RKO (cell line): ENCODE measurements at places on chromosomes 7 and 10.

DNA sequence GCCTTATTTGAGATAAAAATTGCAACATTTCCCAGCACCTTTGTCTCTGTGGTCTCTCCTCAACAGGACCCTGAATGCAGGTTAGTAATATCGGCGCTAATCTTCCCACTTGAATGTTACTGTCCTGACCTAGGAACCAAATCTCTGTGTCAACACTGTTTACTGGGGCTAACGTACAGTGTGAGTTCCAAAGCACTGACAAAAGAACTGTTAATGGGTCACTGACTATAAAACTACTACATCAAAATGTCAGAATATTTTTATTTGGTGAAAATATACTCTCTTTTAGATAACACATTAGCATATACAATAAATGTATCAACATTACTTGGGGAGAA, 33.3 kb downstream of the CACUL1 start:
- DNase-seq = no peak

DNA sequence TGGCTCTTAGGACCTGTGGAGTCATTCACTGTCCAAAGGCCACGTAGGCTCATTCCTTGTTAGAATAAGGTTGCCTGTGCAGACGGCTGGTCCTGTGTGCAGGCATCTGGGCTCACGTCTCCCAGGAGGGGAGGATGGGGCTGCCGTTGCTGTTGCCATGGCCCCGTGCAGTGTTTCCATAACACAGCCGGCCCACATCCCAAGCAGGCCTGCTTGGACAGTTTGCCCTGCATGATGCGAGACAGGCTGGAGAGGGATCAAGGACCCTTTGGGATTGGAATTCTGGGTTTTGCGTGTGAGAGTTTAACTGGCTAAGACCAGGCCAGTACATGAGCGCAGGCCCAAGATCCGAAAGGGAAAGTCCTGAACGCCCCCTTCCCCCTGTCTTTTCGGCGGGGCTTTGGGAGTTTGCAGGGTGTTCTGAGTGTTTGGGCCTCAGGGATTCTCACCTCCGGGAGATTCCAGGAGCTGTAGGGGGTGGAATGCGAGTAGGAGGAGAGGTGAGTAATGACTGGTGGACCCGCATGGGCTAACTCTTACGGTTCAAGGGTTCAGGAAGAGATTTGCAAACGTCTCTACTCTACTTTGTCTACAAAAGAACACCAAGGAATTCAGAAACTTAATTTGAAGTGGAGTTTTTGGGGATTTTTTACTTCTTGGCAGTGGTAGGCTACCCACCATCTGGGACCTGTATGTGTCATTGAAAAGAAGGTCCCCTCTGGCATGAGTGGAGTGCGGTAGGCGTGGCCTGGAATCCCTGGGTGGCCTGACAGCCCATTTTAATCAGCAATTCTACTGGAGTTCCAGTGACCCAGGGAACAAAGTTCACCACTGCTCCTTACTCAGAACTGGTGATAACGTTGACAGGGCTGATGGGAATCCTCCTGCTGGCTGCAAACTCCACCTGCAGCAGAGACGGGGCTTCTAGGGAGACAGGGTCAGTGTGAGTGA, 125.4 kb downstream of the ITIH5 start:
- no peak for DNase-seq

DNA sequence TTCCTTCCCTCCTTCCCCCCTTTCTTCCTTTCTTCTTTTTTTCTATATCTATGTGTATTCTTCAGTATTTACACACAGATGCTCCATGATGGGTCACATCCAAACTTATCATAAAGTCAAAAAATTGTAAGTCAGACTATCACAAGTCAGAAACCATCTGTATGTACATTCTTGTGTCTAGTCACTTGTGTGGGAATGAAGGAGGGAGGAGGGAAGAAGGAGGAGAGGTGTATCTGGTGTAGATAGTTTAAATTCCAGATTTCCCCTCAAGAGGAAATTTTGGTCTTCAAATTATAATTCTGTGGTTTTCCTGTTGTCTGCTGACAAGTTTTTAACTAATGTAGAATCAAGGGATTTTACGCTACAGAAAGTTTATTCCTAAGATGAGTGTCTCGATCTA, 287.2 kb downstream of the ETV1 start:
- DNase-seq = no peak

DNA sequence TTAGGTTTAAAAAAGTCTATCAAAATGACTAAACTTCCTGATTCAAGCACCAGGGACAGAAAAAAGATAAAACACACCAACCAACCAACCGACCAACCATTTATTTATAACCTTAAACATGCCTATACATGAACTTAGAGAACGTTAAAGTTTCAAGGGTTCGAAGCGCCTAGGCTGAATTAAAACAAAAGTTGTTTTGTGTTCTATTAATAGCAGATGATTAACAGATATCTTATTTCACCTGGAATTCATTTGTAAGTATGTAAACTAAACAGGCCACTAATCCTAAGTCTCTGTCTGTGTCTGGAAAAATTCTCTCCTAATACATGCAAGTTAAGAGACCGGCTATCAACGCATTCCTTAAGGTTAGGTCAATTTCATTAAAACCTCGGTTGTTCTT, 1.4 kb downstream of the BAIAP2L1 start:
- DNase-seq = no peak
